ENCODE measurements at places on chromosomes 5 and 9. TPM values are rescaled to one million over a fixed set of nuclear protein-coding genes. Genes with fewer than 3 reads are reported as not detected.
A peak's percentile ranks its signal among the peaks of the same experiment; 100 is the strongest.

DNA sequence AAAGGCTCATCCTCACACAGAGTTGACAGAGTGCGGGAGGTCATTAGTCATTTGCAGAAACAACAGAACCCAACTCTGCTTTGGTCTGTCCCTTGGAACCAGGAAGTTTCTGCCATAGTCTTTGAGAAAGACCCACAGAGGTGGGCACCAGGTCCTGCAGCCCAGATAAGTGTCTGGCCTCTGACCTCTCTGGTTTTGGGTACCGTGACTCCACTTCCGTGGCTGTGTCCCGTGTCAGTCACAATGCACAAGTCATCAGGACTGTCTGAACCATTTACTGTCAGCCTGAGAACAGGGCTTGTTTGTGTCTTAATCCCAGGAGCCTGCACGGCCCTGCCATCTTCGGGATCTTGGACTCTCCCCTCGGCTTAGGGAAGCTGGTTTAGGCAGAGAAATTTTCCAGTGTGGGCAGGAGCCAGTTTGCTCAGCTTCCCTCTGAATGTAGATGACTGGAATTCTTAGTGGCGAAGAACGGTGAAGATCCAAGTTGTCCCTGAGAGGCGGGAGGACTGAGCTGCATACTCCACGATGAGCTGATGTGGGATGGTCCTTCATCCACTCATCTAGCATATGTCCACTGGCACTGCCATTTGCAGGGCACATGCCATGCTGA is 11.9 kb downstream of the GSN start:
- no peak for DNase-seq

The GADD45G gene
- total RNA-seq = 0.32 TPM

GRCh38 chr5:168123631-168124528 is 167.6 kb upstream of the WWC1 start:
- peak; percentile 22 for DNase-seq

The HAVCR1 gene
- not detected for total RNA-seq

GRCh38 chr5:43041110-43041668 is 1.1 kb upstream of the ANXA2R start:
- peak; percentile 85 for DNase-seq

DNA sequence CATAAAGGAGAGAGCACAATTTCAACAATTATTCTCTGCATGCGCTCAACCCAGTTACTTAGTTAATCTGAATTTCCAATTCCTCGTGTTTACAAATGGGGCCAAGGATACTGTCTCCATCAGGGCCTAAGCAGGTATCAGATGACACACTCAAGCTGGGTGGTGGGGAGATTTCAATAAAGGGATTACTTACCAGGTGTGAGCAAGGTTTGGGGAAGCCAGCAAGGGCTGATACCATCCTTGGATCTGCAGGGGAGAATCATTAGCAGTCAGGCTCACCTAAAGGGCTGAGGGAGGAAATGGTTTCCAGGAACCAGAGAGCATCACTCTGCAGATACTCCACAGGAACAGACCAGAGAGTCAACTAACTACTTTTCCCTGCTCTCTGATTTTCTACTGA is 487.1 kb downstream of the NTRK2 start:
- DNase-seq = no peak

GRCh38 chr5:96257904-96258303 is 175.1 kb downstream of the PCSK1 start:
- DNase-seq = peak; percentile 65

DNA sequence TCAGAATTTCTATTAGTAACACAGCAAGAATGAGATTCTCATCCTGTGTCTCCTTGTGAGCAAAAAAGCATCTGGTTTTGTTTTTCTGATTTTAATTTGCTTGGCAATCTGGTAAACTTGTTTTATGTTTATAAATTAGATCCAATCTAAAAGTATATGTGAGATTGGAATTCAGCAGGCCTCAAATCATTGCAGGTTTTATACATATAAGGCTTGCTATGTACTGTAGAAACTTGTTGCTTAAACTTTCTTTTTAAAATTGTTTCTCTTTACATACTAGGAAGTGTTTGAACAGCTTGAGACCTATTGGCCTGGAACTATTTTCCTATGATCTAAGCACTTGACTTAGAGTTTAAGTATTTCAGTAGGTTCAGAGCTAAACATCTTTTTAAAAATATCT is 1037.8 kb downstream of the NR2F1-AS1 start:
- DNase-seq = no peak

GRCh38 chr5:32642276-32643002 is 57.1 kb downstream of the SUB1 start:
- DNase-seq = peak; percentile 28
